ENCODE measurements at places on chromosomes 5 and 9.

GRCh38 chr5:96316017-96316416 lies 117.0 kb downstream of the PCSK1 start:
- DNase-seq = no peak

DNA sequence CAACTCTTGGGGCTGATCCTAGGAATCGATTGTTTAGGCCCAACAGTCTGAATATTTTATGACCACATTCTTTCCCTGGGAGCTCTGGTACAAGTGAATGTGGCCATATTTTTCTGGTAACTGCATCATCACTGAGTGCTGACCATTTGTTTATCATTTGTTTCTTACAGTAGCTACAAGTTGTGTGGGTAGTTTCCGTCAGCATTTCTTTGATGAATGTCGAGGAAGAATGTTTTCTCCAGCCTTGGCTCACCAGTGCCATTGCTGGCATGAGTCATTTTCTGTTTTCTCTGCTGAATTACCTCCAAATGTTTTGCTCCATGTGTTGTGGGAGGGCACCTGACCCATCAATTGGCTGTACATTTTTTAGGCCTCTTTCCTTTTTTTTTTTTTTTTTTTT lies 14.1 kb upstream of the CARD19 start:
- DNase-seq = no peak

DNA sequence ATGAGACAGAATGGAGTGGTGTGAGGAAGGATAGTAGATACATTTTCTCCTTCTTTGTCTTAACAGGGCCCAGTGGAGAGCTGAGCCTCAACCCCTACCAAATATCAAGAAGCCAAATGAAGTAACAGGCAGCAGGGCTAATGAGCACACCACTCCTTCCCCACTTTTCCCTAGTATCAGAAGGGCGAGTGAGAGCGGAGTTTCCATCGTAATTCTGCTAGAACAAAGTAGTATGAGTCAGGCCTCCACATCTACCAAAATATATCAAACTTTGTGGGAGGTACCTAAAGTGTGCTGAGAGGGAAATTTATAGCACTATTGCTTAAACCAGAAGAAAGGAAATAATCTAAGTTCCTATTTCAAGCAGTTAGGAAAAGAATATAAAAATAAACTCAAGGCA lies 769.0 kb upstream of the RGMB start:
- no peak for DNase-seq

DNA sequence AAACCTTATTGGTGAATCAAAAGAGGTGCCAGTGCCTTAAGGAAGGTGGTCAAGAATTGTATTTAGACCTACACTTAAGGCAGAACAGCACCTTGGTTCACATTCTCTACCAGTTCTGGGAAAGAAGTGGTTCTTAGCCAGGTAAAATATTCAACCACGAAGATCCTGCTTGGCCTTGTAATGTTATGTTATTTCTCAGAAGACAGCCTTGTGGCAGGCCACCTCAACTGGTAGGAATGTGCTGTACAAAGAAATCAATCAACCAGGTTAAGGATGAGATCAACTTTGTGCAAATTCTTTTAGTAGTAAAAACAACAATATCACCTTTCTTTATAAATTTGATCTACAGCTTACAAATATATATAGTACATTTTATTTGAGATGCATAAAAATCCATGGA lies 246.8 kb downstream of the ARRDC3 start:
- no peak for DNase-seq
